ENCODE measurements at places on chromosomes 2 and 18.

- no peak for DNase-seq
Measured at GRCh38 chr2:238955648-238956531, 108.0 kb downstream of the TWIST2 start.

GRCh38 chr18:56637176-56637575 is 1.2 kb downstream of the TXNL1 start:
- peak; percentile 26 for DNase-seq

DNA sequence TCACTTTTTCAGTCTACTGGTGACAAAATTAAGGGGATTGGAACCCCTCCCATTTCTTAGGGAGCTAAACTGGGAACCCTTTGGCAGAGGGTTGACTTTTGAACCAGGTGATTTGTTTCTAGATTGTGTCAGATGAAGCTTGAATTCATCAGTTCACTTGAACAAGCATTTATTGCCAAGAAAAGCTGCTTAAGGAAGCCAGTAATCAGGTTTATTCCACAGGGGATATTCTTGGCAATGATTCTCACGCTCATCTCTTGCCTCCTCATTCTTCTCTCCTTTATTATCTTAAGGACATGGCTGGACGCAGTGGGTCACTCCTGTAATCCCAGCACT is 101.0 kb downstream of the ALPK2 start:
- DNase-seq = peak; percentile 77

- DNase-seq = no peak
Measured at GRCh38 chr2:168686452-168687191, 115.8 kb upstream of the NOSTRIN start.

DNA sequence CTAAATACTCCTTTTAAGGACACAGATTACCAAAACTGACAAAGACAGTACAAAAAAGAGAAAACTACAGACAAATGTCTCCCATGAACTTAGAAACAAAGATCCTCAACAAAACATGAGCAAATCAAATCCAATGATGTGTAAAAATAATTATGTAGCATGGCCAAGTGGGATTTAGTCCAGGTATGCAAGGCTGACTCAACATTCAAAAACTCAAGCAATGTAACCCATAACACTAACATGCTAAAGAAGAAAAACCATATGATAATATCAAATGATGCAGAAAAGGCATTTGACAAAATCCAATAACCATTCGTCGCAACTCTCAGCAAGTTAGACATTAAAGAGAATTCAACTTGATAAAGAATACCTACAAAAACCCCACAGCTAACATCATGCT is 239.0 kb upstream of the KLHL29 start:
- no peak for DNase-seq

GRCh38 chr18:47817017-47817794 is 113.3 kb downstream of the SMAD2 start:
- DNase-seq = peak; percentile 46

DNA sequence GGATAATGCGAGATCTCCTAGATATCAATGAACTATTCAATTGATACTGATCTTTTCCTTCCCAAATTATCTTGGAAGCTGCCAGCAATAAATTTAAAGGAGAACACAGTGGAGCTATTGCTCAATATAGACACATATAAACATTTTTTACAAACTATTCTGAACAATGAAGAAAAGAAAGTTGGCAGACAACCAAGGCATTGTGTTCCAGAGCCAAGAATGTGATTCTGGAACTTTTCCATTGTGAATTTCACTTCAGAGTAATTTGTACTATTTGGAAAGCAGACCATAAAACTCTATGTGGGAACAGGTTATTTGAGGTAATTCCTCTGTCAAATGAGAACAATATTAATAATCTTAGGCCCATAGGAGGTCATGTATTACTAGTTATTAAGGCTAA is 588.2 kb downstream of the IRS1 start:
- peak; percentile 62 for DNase-seq

- no peak for DNase-seq
Measured at GRCh38 chr2:186827411-186827810, 21.6 kb downstream of the ZSWIM2 start.

DNA sequence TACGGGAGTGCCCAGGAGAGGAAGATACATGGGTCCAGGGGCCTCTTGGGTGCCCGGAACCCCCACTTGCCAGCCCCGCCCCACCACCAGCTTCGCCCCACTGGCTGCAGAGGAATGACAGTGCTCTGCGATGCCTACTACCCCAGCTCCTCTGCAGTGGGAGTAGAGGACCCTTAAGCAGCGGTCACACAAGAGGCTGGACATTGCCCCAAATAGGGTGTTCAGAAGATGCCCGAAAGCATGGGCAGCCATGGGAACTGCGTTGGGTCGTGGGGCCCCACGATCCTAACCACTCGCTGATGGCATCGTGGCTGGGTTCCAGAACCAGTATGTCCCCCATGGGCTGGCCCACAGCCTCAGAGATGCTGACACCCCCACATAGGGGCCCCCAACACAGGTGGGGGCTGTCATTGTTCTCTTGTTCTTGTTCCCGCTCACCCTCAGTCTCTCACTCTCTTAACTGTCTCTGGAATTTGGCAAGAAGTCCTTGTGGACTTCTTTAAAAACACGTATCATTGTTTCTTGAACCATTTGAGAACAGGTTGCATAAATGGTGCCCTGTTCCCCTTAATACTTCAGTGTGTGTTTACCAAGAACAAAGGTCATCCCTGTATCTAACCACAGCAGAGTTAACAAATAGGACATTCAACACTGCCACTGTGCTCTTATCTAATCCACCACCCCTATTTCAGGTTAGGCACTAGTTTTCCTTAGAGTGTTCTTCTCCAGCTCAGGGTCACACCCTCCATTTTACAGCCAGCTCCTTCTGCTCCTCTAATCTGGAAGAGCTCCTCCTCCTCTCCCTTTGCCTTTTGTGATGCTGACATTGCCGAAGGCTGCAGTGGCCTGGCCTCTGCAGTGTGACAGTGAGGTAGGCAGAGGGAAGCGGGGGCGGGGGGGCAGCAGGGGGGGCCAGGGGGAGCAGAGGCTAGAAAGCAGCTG is 76.3 kb downstream of the STPG4 start:
- no peak for DNase-seq

DNA sequence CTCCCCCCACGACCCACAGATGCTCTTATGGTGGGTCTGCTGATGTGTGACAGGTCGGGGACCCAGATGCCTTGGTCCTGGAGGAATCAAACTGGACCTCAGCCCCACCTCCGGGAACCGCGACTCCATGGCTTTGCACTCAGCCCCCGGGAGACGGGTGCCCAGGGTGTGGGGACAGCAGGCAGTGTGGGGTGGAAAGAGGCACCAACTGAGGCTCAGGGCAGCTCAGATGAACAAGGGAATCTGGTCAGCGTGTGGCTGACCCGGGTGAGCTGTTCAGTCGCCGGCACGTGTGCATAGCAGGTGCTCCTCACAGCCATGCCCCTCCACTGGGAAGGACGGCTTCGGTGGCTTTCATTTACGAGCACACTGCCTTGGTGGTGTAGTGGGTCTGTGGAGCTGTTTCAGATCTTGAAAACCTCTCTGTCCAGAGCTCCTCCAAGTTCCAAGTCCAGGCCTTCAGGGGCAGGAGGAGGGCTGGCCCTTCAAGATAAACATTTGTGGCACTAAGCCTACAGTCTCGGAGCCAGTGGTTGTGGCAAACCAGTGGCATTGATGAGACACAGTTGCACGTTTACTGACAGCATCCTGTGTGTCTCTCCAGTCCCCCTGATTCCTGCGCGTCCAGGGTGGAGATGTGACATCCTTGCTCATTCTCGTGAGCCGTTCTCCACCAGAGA is 471.2 kb upstream of the HS6ST1 start:
- no peak for DNase-seq

GRCh38 chr2:142100139-142100873 is 30.5 kb downstream of the LRP1B start:
- DNase-seq = no peak

GRCh38 chr18:48328473-48329210 is 80.5 kb downstream of the ZBTB7C start:
- DNase-seq = no peak

DNA sequence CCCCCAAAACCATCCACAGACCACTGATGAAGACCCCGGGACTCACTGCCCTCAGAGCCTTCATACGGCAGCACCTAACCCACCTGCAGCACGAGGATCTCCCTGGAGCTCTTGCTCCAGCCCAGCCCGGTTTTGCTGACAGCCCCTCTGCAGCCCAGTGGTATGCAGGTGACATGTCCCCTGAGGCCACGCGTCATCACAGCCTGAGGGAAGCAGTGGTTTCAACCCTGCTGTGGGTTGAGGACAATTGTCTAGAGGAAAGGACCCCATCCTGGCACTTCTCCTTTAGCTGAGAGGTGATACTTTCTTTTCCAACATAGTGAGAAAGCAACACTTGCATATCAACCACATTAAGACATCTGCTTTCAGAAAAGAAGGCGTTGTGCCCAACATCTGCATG is 134.0 kb downstream of the SEPTIN10 start:
- DNase-seq = no peak

GRCh38 chr2:47309952-47310800 is 92.8 kb upstream of the MSH2 start:
- no peak for DNase-seq

GRCh38 chr18:53018791-53019190 is 678.8 kb downstream of the DCC start:
- no peak for DNase-seq

GRCh38 chr2:24115057-24115456 is 8.1 kb downstream of the PFN4 start:
- DNase-seq = no peak

DNA sequence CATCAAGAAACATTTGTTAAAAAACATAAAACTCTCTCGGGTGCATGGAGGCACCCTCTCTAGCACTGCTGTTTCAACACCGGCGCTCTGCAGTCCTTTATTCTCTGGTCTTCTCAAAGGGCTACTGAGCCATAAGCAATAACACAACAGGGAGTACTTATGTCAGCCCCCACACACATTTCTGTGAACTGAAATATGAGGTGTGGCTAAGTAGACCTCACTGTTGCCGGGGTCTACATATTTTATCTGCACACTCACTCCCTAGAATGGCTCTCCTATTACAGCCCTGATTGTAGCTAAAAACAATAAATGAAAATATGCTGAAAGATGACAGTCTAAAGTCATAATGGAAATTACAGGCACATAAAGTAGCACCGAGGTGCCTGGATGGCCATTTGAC is 235.1 kb downstream of the GRB14 start:
- DNase-seq = no peak

DNA sequence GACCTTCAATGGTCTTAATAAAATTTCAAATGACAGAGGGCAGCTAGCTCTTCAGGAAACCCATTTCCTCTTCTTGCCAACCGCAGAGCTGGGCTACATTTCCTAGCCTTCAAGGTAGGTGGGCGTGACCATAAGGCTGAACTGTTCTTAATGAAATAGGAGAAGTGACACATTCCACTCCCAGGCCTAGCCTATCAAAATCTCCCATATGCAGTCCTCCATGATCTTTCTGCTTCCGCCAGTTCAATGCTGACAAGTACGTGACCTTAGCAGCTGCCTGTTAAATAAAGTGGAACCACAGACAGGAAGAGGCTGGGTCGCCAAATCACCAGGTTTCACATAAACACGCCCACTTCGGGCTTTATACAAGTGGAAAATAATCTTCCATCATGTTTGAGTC is 13.2 kb downstream of the SERPINE2 start:
- no peak for DNase-seq

- DNase-seq = peak; percentile 69
Measured at GRCh38 chr2:186590759-186591505, 1.1 kb downstream of the ITGAV start.

GRCh38 chr2:83234246-83234645 is 1224.8 kb downstream of the SUCLG1 start:
- peak; percentile 63 for DNase-seq

- no peak for DNase-seq
Measured at GRCh38 chr2:26298286-26298637, 47.7 kb upstream of the SELENOI start.

DNA sequence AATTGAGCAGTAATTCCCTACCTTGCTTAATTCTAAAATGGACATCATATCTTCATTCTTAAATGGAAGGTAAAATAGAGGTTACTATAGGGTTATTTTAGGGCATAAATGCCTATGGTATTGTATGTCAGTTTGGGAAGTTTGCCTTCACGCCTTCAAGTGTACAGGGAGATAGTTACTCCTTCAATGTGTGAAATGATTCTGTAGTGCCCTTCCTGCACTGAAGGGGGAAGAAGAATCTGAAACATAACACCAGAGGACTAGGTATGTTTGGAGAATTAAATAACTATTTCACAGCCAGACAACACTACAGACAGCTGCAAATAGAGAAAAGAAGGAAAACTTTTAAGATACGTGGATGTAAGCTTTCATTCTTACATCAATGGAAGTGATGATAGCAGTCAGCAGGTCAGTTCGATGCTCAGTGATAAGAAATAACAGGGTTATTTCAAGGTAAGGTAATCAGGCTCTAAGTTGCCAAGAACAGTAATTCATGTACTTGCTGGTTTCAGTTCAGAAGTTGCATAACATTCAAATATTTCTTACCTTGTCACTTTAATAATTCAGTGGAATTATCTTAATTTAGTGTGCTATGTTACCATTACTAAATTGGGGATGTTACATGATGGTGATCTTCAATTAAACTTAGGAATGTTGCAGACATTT is 4.0 kb downstream of the PKP4 start:
- DNase-seq = peak; percentile 29

DNA sequence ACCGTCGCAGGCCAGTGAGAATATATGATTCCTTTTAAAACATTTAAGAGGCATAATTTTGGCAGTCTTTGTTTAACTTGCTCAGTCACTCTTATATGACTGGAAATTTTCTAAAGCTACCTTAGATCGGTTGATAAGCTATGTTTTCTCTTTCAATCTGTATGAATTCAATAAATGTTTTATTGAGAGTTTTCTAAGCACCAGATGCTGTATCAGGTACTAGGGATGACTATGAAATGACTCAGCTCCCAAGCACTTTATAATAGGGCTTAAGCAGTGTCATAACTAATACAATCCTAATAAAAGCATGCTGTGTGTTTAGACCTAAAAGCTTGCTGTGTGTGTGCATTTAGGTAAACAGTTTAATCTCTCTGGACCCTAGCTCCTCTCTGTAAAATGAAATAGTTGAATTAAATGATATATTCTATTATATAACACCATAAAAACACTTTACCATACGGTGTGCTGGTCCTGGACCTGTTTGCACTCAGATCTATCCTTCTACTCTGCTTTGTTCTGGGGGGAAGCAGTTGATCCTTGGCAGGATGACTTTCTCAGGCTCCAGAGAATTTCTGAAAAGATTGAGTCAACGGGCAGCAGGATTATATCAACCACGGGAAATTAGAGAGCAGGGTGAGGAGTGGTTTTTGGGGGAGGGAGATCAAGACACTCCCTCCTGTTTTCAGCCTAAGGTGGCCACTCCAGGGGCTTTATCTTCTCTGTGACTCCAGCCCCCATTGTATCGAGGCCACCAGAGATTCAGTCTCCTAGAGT is 26.1 kb upstream of the SLC38A11 start:
- no peak for DNase-seq

GRCh38 chr18:48153613-48154481 is 223.4 kb upstream of the SMAD2 start:
- DNase-seq = no peak

DNA sequence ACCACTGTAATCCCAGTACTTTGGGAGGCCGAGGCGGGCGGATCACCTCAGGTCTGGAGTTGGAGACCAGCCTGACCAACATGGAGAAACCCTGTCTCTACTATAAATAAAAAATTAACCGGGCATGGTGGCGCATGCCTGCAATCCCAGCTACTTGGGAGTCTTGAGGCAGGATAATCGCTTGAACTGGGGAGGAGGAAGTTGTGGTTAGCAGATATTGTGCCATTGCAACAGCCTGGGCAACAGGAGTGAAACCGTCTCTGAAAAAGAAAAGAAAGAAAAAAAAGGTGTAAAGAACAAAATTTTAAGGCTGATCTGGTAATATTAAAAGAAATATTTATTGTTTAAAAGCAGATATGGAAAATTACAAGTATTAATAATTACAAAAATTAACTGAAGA is 29.7 kb downstream of the ZNF804A start:
- DNase-seq = no peak

All from tongue (tissue), 3 donors.